ENCODE measurements at places on chromosomes 7 and 10.

DNA sequence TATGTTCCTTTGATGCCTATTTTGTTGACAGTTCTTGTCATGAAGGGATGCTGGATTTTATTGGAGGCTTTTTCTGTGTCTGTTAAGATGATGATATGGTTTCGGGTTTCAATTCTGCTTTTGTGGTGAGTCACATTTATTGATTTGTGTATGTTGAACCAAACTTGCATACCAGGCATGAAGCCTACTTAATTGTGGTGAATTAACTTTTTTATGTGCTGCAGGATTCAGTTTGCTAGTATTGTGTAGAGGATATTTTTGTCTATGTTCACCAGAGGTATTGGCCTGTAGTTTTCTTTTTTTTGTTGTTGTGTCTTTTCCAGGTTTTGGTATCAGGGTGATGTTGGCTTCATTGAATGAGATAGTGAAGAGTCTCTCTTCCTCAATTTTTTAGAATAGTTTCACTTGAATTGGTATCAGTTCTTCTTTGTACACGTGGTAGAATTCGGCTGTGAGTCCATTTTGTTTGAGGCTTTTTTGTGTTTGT lies 345.9 kb downstream of the KIF20B start:
- no peak for DNase-seq

- DNase-seq, result no peak
Observed at GRCh38 chr7:71135663-71136062, 3.7 kb downstream of the GALNT17 start.

DNA sequence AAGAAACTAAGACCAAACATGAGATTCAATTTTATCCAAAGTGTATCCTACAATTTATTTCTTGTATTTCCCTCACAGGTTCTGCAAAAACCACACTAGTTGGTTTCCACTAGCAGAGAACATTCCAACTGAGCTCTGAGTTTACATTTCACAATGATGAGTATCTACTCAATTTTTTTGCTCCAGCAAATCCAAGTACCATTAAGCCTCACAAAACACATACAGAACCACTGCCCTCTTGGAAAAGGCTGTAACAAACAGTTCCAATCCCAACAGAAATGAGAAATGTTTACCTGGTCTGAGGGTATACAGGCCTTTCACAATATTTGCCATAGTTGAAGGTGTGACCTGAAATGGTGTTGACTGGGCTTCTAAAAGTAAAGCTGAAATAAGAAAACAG lies 59.9 kb downstream of the CACUL1 start:
- no peak for DNase-seq

- DNase-seq, result no peak
Observed at GRCh38 chr7:149087376-149087775, 3.1 kb downstream of the ZNF786 start.

Measured in Right ventricle myocardium superior (tissue), 1 donor.